ENCODE measurements at places on chromosomes 11 and 22.

DNA sequence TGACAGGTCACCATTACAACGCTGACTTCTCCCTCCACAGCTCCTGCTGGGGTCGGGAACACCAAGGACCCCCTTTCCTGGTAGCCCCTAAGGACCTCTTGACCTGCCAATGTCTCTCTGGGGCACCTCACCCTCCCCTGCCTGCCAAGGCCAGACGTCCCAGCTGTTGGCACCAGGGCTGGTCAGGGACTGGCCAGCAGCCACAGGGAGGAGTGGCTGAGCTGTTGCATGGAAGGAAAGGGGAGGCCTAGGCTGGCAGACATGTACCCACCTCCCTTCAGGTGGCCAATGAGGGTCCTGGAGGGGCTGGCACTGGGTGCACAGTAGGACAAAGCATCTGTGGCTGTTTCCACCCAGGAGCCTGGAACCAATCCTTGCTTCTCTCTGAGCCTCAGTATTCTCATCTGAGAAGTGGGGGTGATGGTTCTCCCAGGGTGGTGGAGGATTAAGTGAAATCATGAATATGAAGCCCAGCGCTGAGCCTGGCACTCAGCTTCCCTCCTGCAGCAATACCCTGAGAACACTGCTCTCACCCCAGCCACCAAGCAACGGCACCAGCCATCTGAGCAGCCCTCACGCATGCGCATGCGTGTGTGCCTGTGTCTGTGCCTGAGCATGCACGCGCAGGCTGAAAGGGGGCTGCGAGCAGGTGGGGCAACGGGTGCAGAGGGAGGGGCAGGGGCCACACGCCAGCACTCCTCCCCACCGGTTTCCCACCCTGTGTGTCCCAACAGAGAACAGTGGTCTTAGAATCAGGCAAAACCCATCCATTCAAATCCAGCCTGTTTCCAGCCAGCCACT is 5.9 kb downstream of the KCNJ4 start:
- no peak for DNase-seq

- DNase-seq: no peak
Observed at GRCh38 chr11:97419729-97420128, 1029.9 kb downstream of the JRKL start.

- DNase-seq: no peak
Observed at GRCh38 chr22:28718044-28718443, 23.6 kb downstream of the CHEK2 start.

DNA sequence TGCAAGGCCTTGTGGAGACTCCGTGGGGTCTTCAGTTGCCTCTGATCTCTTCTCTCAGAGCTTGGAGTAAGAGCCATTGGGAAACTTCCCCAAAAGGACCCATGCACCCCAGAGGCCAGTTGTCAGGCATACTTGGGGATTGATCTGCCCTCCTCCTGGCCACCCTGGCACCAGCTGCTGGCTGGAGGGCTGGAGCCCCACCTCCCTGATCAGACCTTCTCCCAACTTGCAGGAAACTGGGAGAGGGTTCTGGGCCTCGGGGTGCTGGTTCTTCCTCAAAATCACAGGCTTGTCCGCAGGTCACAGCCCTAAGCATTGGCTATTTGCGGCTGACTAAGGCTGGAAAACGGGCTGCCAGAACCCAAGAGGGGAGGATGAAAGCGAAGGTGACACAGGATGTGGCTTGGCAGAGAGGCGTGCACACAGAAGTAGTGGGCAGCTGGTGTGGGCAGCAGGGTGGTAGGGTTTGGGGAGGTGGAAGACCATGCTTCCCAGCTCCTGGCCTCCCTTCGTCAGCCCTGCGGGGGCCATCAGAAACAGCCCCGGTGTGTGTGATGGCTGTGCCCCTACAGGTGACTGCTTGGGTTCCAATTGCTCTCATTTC is 1.3 kb upstream of the DGKZ start:
- DNase-seq: no peak

DNA sequence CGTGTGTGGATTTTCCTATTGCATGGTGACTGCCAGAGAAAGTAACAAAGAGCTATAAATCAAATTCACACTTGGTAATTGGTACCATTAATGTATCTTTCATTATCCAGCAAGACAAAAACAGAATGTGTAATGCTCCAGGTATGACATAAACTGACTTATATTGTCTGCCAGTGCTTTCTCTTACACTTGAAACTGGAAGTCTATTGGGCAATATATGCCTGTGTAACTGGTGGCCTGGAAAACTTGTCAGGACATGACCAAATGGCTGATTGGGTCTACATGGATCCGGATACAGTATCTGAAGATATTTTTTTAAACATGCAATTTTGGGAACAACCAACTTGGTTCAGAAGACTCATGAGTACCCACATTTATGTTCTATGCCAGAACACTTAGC is 174.6 kb upstream of the ARHGAP42 start:
- DNase-seq: no peak

GRCh38 chr11:45930031-45930794 is 7.8 kb downstream of the LARGE2 start:
- no peak for DNase-seq

GRCh38 chr22:42857845-42858481 is 890 bp upstream of the ARFGAP3 start:
- DNase-seq: no peak

GRCh38 chr22:23292453-23293350 is 112.4 kb downstream of the BCR start:
- DNase-seq: no peak

DNA sequence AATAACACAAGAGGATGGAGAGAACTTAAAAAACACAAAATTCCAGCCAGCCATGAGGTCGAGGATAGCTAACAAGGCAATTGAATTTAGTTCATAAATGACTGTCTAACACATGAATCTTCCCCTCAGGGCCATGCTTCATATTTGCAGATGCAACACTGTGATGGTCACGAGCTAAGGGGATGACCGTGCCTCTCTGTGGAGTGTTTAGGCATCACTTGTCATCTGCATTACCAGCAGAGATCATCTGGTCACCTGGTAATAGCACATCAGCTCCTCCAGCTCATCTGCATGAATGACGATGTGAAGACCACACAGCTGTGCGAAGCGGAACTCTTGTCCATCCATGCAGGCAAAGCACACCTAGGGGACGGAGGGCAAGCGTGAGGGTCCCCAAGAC is 20.9 kb upstream of the SLC25A1 start:
- no peak for DNase-seq

DNA sequence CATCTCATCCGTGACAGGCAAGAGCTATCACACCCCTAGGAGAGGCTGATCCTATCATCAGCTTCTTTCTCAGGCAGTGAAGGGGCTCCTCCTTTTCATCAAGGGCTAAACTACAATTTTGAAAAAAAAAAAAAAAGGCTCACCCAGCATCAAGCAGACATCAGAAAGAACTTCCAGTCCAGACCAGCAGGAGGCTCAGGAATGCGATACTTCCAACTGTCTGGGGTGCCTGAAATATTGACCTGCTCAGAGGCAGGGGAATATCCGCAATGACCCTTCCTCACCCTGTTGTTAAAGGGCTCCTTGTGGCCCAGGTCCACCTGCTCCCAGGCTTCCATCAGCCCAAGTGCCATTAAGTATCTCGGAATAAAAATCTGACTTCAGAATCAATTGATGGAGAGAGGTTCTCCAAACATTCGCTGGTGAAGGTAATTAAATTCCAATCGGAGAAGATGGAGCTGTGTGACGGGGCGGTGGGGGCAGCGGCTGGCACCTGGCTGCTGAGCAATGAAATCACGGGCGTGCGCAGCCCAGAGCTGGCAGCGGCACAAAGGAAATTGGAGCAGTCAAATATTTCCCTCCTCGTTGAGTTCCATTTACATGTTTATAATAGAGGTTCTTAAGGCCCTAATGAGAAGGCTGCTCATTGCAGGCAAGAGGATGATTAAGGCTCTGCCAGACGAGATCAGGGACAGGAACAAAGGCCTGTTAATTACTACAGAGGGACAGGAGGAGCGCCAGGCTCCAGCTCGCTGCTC is 69.0 kb upstream of the THY1 start:
- peak; percentile 6 for DNase-seq

- DNase-seq: peak; percentile 30
Observed at GRCh38 chr11:100469835-100470234, 217.3 kb upstream of the ARHGAP42 start.

DNA sequence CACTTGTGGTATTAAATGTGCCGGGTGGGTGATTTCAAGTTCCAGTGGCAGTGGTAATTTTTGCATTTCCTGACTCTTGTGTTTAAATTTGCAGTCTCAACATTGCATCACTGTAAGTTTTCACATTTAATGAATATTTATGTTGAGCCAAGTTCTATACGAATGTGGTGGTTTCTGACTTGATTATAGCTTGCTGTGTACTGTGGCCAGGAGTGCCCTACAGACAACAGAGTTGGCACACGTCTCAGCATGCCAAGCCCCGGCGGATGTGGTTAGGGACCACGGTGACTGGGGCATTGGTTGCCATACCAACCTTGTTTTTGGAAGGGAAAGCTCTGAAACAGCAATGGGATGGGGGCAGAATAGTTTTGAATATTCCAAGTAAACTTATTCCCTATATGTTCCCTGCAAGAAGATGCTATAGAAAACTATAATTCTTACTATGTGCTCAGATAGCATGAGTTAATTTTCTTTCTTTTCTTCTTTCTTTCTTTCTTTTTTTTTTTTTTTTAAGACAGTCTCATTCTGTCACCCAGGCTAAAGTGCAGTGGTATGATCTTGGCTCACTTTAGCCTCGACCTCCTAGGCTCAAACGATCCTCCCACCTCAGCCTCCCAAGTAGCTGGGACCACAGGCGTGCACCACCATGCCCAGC is 16.0 kb downstream of the ZNRF3 start:
- no peak for DNase-seq

DNA sequence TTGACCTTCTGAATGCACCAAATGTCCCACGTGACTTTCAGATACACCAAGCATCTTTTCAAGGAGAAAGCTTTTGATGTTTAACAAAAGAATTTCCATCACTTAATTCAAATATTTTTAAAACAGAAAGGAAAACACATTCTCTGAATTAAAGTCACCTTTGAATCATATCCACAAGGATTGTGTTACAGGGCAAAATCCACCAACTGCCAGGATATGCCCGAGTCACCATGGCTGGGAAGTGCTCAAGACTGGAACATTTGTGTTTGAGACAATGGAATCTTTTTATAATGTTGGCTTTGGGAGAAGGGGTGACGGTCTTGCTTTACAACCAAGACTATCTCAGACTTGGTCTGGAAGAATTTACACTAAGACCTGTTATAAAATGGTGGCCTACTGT is 40.8 kb downstream of the BID start:
- DNase-seq: no peak

DNA sequence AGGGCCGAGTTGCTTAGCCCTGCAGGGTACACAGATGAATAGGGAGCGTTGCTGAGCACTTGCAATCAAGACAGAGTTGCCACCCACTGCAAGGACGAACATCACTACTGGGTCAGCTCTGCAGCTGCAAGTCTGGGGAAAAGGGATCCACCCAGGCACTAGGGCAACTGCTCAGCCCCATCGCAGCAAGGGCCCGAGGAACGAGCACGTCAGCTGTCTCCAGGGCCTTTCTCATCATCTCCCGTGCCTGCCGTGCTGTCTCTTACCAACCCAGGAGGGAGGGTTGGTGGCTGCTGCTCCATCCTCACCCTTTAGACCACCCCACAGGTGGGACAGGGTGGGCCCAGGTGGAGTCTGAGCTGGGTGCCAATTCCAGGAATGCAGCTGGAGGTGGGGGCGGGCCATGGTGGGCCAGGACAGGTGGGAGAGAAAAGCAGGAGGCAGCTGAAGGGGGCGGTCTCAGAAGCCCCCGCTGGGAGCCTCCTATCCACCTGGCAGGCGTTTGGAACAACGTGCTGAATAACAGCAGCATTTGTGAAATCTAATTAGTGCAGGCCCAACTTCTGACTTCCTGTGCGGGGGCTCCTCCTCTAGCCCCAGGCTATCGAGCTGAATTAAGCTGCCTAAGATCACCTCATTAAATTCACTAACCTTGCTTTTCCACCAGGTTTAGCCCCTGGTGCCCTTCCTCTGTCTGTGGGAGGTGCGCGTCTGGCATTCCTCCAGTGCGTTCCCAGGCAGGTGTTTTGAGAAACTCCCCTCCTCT is 252.5 kb downstream of the ST3GAL4 start:
- DNase-seq: no peak

- DNase-seq: no peak
Observed at GRCh38 chr11:31825838-31826484, 14.8 kb upstream of the PAX6 start.

DNA sequence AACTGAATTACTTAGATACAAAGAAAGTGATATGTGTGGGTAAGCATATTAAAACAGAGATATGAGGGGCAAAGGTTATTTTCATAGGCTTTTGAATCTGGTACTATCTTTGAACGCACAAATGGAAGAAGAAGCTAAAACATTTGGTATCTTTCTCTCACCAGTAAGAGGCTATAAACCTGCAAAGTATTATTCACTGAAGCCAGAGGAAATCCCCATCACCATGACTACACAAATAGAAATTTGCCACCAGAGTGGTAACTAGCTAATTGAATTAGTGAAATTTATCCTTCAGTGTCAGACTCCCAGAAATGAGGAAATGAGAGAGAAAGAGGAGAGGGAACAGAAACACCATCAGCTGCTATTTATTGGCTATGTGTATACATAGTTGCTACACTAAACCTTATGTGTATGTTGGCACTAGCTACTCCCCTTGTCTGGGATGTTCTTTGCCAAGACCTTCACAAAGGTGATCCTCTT is 503.4 kb downstream of the DLG2 start:
- no peak for DNase-seq
